ENCODE measurements at places on chromosomes 2 and 18. TPM values are rescaled to one million over a fixed set of nuclear protein-coding genes. Genes with fewer than 3 reads are reported as not detected.

- DNase-seq, result no peak
Observed at GRCh38 chr2:154771664-154772284, 73.3 kb downstream of the KCNJ3 start.

GRCh38 chr2:119657466-119658145 is 21.4 kb upstream of the TMEM177 start:
- DNase-seq, result no peak

DNA sequence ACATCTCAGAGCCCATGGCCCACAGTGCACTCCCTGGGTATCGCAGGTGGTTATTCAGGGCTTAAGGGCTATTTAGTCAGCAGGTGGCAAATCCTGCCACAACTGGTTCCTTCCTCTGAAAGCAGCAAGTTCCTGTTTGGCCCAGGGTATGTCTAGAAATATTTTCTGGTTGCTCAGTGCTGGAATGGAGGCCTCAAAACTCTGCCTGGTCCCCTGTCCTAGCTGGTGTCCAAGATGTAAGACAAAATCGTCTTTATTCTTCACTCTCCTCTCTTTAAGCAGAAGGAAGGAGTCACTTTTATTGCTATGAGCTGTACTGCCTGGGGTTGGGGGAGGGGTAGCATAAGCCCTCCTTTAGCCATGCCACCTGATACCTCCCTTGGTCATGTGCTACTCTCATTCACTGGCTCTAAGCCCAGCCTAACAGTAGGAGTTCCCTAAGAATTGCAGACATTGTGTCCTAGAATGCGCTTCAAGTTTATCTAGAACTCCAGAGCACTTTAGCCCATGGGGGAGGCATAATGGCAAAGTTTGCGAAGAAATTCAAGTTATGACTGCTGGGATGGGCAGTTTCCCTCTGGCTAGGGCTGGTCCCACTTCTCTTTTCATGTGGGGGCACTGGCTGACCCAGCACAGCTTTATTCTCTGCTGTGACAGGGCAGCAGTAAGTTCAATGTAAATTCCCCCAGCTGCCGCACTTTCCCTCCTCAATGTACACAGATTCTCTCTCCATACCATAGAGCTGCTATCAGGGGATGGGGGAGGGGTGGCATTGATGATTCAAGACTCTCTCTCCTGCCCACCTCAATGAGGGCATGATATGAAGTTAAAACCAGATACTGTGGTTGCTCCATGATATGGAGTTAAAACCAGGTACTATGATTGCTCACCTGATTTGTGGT is 27.1 kb upstream of the CWC22 start:
- no peak for DNase-seq

DNA sequence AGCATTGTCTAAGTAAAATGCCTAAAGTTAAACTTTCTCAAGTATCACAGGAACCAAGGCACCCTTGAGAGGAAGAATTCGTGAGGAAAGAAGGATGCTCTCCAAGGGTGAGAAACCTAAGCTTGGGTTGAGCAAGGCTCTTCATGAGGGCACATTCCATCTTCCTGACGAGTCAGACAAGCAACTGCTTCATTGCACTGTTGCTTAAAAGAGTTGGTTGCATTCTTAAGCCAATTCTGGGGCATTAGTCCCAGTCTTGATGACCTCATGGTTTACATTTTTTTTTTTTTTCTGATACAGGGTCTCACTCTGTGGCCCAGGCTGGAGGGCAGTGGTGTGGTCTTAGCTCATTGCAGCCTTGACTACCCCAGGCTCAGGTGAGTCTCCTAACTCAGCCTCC is 237.5 kb downstream of the ACTR3 start:
- no peak for DNase-seq

DNA sequence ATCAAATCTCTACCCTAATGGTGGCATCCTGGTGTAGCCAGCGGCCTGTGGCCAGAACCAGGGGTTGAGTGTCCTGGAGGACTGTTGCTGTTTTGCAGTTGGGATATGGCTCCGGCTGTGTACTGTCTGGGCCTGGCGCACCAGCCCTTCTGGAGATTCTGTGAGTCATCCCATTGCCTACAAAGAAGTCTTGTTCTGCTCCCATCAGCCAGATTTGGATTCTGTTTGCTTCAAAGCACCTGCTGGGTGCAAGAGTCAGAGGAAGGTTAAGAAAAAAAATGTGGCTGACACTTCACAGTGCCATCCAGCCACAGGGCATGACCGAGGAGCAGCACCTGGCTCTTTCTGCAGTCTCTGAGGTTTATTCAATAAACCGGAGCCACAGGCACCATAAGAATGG is 41.0 kb upstream of the ASAP2 start:
- no peak for DNase-seq

- no peak for DNase-seq
Observed at GRCh38 chr2:48619526-48619925, 1.9 kb downstream of the GTF2A1L start.

GRCh38 chr2:96747061-96747617 is 7.3 kb upstream of the LMAN2L start:
- DNase-seq, result no peak

DNA sequence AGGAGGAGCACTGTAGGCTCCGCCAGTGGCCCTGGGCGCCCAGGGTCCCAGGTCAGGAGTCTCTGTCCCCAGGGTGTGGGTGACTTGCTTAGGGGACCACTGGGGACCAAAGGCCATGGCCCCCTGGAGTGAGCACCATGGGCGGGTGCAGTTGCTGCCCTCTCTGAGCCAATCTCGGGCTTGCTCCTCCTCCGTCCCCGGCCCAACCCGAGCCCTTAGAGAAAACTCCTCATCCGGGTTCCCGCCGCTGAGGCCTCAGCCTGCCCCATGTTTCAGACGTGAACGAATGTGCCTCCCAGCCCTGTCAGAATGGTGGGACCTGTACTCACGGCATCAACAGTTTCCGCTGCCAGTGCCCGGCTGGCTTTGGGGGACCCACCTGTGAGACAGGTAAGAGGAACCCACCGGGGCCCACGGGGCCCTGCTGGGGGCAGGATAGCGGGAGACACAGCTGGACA is 38.6 kb downstream of the SNED1 start:
- peak; percentile 23 for DNase-seq

DNA sequence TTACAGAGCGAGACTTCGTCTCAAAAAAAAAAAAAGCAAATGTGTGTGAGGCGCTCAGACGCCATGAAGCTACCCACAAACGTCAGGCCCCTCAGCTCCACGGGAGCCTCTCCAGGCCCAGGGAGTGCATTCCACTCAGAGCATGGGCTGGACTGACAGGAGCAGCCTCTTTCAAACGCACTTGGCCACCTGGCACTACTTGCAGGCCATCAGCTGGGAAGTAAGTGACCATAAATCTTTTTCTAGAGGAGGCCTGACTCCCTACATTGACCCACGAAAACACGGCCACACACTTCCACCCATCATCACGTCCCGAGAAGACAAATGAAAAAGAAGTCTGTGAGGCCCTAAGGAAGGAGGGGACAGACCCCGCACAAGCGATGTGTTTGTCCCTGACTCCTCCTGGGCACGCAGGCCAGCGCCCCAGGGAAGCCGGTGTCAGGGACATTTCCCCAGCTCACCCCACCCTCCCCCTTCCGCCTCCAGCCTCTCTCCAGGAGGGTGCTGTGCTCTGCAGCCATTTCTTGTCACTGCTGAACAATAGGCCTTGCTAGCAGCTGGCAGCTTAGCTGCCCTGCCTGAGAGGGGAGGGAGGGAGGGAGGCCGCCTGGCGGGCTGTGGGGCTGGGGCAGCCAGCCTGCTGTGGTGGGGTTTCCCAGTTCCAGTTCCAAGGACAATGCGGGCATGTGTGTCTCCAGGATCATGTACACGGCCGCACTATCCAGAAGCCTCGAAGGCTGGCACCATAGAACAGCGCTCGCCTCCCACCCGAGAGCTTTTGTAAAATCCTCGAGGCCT is 26.6 kb downstream of the SERTAD2 start:
- DNase-seq, result no peak

DNA sequence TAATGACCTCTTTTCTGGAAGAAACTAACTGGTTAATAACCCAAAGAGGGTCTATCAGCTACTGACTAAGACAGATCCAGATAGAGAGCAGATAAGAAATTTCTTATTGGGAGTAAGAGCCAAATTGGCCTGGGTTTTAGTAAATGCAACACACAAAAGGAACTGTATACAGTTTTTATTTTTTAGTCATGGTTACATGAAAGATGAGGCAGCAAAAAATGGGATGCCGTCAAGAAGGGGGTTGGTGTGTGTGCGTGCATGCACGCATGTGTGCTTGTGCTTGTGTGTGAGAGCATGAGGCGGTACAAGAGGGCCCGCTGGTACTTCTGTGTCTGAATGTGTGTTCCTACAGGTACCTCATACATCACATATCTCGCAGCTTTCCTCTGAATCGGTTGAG is 466.2 kb upstream of the HNRNPA3 start:
- no peak for DNase-seq

GRCh38 chr2:115083225-115083624 is 640.8 kb downstream of the DPP10 start:
- no peak for DNase-seq

DNA sequence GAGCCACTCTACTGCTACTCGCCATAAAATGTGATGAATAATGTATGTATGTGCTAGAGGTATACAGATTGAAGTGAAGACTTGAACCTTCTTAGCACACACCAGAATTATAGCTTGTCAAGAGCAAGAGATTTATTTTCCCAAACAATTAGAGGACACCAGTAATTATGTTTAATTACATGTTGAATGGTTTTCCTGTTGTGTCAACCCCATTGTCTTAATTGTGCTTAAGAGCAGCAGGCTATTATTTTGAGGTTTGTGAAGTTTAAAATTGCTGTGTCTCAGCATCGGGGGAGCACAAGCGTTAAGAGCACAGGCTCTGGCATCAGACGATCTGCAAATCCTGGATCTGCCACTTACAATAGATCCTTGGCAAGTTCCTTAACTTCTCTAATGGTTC is 29.0 kb downstream of the KIF5C start:
- no peak for DNase-seq

The MZT2A gene
- 71.2 TPM for total RNA-seq

The METTL4 gene
- 20.3 TPM for total RNA-seq

The FTCDNL1 gene
- total RNA-seq, result 0.55 TPM

The AMER3 gene
- not detected for total RNA-seq

The IL1R1 gene
- 6.8 TPM for total RNA-seq

The LOXL3 gene
- 1.5 TPM for total RNA-seq

The CCL20 gene
- total RNA-seq, result 3.4 TPM

The HDHD2 gene
- total RNA-seq, result 34.2 TPM

The ASB3 gene
- 34.1 TPM for total RNA-seq
